SK-MEL-5 (cell line): ENCODE measurements at places on chromosomes 1 and 21. TPM values are rescaled to one million over a fixed set of nuclear protein-coding genes. Genes with fewer than 3 reads are reported as not detected.
A peak's percentile ranks its signal among the peaks of the same experiment; 100 is the strongest.

The CATSPERE gene
- 0.13 and 0.18 TPM in 2 replicates for total RNA-seq

The PLA2G2C gene
- not detected in 2 replicates for total RNA-seq

The HYI gene
- 0.74 and 2.5 TPM in 2 replicates for total RNA-seq

The PGLYRP4 gene
- total RNA-seq, result not detected in 2 replicates

The RAP1GAP gene
- total RNA-seq, result 0.61 and 0.95 TPM in 2 replicates

The HCN3 gene
- total RNA-seq, result 2.9 and 3.3 TPM in 2 replicates

The PGLYRP3 gene
- not detected in 2 replicates for total RNA-seq

The DRAXIN gene
- 0.03 TPM in 1 of 2 replicates, not detected in the other for total RNA-seq

The KIFAP3 gene
- total RNA-seq, result 12.8 and 14.7 TPM in 2 replicates

The NTRK1 gene
- 0.32 and 0.53 TPM in 2 replicates for total RNA-seq

GRCh38 chr1:2348346-2349325, 42.7 kb downstream of the MORN1 start:
- DNase-seq, result no peak

DNA sequence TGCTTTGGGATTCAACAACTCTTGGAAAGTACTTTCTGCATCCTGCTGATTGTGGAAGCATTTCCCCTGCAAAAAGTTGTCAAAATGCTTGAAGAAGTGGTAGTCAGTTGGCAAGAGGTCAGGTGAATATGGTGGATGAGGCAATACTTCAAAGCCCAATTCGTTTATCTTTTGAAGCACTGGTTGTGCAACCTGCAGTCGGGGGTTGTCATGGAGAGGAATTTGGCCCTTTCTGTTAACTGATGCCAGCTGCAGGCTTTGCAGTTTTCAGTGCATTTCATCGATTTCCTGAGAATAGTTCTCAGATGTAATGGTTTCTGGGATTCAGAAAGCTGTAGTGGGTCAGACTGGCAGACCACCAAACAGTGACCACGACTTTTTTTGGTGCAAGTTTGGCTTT, 47.6 kb upstream of the GJA5 start:
- no peak for DNase-seq

GRCh38 chr21:40602080-40602479, 244.9 kb downstream of the DSCAM start:
- no peak for DNase-seq

- no peak for DNase-seq
Observed at GRCh38 chr1:206111271-206111927, 5.8 kb downstream of the AVPR1B start.

DNA sequence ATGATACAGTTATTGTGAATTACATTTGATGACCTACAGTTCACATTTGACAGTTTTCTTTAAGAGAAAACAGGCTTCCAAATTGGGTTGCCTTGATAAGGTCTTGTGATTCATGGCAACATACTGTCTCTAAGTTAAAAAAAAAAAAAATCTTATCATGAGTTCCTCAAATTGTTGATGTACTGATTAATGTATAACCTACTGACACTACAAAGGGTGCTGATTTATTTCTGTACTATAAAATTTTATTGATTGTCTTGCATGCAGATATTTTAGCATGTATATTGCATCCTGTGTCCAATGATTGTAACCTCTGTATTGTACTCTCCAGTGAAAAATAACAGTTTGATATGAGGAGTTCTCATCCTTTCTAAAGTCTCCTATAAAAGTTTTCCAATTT, 197.3 kb upstream of the IVNS1ABP start:
- DNase-seq, result no peak

DNA sequence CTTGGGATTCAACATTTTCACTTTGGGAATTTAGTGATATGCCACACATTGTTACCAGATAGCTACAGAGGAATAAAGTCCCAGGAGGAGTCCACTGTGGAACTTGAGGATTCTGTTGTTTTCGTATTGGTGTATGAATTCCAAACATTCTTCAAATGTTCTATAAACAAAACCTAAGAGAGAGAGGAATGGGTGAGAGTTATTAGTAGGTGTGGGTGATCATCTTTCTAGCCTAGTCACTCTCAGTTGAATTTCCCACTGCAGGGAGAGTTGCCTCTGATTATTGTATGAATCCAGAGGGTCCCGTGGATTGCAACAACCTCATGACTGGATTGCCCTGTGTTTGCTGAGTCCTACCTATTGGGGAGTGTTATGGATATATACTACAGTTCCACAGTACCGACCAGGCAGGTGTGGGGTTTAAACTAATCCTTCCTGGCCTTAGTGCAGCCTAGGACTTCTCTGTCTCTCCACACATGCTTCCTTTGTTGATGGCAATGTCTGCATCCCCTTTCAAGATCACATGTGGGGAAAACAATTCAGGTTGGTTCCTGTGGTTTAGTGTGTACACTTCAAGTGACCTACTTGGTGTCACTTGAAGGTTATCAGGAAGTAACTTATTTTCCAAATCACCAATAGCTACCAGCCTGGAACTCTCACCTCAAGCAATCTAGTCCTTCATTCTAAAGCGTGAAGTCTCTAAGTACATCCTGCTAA, 91.8 kb downstream of the ADCY10 start:
- DNase-seq, result no peak

- no peak for DNase-seq
Observed at GRCh38 chr1:232183266-232183800, 446.6 kb downstream of the SIPA1L2 start.

GRCh38 chr21:33651965-33652680, 9.8 kb downstream of the ITSN1 start:
- DNase-seq, result no peak

GRCh38 chr1:67630438-67631045, 54.5 kb upstream of the GADD45A start:
- no peak for DNase-seq

GRCh38 chr1:28112388-28113241, 24.2 kb upstream of the EYA3 start:
- no peak for DNase-seq

DNA sequence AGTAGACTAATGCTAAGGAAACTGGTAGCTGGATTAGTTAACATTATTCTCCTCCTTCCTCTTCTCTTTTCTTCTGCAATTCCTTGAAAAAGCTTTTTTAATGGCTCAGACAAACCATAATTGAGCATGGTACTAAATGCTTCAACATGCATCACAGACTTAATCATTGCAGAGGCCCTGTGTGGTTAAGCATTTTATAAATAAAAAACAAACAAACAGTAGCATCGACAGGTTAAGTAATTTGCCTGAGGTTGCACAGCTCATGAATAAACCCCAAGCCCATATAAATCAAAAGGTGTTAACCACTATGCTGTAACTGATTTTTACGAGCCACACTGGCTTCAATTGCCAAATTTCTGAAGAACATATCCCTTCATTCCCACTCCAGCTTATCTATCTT, 462.1 kb downstream of the LMO4 start:
- no peak for DNase-seq

DNA sequence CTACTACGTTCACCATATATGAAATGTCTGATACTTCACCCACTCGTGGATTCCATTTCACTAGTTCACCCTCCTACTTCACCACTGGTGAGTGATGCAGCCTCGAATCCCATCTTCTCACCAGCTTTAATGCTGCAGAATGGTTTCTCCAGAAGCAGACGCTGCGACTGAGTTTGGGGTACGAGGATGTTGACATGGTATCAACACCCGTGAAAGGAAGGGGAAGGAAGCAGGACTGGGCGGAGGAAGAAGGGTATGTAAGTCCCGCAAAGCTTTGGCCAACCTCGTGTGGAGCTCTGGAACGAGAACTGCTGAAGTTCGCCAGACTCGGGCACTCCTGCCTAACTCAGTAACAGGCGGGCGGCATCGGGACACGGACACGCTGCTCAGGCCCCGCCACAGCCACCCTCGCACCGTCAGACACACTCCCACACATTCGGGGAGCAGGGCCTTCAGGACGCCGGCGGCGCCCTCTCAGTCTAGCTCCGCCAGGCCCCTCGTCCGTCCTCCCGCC, 833 bp upstream of the DIP2A start:
- peak; percentile 17 for DNase-seq

GRCh38 chr1:202812176-202813026, 1.6 kb downstream of the PCAT6 start:
- no peak for DNase-seq

GRCh38 chr1:19529664-19530063, 44.3 kb upstream of the CAPZB start:
- no peak for DNase-seq

DNA sequence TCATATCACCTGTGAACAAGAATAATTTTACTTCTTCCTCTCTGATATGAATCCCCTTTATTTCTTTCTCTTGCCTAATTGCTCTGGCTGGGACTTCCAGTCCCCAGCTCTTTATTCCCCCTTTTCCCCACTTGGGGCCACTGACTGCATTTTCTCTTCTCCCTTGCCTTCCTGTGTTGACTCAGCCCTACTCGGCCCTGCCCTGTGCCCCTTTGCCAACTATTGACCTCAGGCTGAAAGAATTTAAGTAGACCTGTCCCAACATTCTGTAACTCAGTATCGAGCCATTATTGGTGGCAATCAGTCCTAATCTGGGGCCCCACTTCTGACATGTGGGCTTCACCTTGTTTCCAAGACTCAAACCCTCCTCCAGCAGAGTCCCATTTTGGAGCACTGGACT, 60.6 kb upstream of the STUM start:
- no peak for DNase-seq
